ENCODE measurements at places on chromosomes 3 and 15.

DNA sequence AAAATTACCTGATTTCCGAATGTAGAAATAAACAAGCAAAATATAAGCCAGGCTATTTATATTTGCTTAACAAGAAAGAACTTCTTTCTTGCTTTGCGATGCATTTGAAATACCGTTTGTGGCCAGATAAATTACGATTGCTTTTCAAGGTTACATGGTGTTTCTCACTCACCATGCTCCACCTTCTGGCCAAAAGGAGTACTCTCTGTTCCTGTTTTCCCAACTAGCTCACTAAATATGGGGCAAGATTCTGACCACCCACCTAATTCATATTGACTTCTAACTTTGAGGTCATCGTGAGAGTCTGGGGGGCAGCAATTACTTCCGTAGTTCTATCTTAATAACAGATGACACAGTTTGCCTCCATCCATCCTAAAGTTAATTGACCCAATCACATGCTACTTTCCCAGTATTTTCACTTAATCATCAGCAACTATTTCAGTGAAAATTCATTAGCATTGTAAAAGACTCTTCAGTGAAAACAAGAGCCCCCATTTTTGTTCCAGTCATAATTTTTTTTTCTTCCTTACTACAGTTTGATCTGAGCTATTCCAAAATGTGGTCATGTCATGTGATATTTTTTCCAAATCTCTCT lies 25.9 kb downstream of the ACP3 start:
- peak; percentile 12 for DNase-seq

DNA sequence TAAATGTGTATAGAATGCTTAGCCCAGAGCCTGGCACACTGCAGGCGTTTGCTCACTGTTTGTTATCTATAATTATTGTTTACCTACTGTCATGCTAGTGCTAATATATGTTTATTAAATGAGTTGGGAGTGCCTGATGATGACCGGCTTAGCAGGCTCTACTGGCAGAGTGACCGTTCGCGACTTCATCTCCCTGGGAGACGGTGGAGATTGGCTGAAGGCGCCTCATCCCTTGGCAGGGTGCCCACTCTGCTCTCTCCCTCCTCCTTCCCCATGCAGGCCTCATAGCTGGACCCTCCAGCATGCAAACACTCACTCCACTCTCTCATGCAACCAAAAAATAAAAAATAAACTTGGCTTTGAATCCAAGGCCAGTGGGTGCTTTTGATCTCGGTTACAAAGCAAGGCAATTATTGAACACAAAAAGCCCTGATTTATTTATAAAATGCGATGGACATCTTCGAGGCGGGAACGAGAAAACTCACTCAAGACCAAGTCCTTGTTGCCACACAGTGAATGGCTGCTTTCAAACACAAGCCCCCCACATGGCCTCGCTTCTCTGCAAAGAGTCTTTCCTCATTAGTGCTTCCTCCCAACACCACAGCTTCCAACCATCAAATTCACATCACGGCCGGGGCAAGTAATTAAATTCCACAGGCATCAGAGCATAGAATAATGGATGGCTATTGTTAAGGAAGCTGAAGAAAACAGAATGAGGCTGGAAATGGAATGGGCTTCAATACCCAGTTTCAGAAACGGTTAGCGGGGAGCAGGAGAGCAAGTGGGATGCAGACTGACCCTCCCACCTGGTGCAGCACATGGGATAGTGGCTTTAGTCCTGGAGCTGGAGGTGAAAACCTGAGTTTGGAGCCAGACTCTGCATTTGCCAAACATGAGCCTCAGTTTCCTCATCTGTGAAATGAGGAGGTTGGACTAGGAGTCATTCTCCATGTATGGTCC lies 135.7 kb upstream of the RAD18 start:
- DNase-seq = peak; percentile 46

DNA sequence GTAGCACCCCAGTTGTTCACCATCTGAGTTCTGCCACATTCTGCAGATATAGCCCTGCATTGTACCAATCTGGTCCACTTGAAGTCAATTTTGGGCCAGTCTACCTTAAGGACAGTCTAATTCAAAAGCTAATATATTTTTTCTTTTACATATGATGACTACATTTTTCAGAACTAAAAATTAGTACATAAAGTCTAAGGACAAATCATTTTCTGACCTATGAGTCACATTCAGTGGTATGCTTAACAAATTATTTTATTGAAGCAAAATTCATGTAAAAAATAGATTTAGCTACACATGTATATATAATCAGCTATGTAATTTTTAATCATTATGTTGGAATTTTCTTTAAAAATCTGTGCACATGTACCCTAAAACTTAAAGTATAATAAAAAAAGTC lies 52.1 kb upstream of the IL12A start:
- DNase-seq = no peak

DNA sequence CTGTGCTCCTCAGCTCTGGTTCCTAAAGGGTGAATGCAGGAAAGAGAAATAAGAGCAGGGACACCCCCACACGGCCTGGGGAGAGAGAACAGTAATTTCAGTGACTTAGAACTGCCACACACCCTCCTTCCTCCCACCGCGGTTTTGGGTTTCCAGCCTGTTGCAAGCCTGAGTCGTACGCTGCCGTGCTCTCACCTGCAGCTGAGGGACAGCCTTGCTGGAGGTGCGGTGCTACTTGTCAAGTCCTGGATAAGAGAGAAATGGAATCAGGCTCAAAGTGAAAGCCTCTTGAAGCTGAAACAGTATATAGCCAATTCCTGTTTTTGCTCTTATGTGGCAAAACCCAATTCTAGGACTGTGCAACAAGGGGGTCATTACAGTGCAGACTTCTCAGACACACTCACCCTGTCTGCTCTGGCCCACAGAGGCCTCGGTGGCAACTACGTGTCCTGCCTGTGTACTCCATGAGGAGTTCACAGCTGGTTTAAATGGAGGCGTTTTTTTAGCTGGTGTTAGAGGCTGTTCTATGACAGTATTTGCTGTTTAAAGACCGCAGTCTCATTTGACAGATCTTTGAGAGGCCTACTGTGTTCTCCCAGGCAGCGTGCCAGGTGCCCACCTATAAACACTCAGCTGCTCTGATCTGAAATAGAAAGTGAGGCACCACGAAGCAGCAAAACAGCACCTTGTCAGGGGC lies 42.9 kb downstream of the TBC1D2B start:
- no peak for DNase-seq

Measured in frontal cortex (tissue), 4 donors.